ENCODE measurements at places on chromosomes 16 and 17.

DNA sequence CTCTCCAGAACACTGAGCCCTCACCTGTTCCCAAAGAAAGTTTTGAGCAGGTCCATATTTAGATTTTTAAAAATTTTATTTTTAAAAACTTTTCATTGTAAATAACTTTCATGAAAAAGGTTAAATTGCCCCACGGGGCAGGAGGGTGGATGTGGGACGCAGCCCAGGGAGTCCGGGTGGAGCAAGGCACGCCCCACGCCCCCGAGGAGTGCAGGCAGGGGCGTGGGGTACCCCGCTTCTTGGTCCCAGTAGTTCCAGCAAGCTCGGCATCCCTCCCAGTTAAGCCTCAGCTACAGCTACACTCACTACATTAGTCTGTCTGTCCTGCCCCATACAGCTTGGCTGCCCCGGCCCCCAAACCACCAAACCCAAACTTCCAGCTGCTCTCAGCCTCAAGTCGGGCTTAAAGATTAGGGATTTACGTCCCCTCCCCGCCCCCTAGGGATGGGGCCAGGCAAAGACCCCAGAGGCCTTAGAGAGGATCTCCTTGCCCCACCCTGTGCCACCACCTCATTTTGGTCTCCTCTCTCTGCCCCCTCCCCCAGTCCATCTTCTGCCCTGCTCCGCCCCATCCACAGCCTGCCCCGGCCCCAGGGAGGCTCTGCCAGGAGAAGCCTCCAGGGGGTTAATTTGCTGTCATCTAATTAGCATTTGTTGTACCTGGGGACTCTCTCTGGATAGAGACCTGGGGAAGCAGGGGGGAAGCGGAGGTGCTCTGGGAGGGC, 4.6 kb downstream of the FOXJ1 start:
- DNase-seq: no peak

- no peak for DNase-seq
Measured at GRCh38 chr16:53695070-53695469, 8.6 kb downstream of the RPGRIP1L start.

GRCh38 chr16:50778284-50779163, 36.6 kb downstream of the CYLD start:
- no peak for DNase-seq

- DNase-seq: no peak
Measured at GRCh38 chr17:79517827-79518584, 92.8 kb downstream of the RBFOX3 start.

DNA sequence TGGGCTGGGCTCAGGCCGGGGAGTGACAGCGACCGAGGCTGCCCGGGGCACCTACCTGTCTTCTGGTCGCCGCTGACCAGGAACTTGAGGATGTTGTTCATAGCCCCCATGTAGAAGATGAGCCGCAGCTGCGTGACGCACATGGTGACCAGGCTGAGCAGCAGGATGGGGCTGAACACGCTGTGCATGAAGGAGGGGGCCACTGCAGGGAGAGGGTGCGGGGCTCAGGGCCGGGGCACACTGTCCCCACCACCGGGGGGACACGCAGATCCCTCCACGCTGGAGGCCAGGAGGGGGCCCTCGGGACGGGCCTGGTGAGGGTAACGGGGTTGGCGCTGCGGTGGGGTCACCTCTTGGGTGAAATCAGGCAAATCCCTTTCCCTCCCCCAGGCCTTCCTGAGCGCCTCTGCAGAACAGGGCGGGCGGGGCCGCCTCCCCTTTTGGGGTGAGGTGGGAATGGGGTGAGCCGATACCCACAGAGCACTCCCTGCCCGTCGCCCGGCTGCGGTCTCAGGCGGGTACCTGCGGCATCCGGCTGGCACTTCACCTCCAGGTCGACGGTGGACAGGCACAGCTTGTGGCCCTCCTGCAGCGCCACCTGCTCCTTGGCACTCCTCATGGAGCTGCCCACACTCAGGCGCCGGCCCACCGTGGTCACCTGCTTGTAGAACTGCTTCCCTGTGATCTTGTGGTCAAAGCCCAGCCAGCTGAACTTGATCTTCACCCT, 28.3 kb upstream of the PITPNA start:
- DNase-seq: no peak

GRCh38 chr17:50798424-50799288, 31.3 kb upstream of the ANKRD40CL start:
- no peak for DNase-seq

DNA sequence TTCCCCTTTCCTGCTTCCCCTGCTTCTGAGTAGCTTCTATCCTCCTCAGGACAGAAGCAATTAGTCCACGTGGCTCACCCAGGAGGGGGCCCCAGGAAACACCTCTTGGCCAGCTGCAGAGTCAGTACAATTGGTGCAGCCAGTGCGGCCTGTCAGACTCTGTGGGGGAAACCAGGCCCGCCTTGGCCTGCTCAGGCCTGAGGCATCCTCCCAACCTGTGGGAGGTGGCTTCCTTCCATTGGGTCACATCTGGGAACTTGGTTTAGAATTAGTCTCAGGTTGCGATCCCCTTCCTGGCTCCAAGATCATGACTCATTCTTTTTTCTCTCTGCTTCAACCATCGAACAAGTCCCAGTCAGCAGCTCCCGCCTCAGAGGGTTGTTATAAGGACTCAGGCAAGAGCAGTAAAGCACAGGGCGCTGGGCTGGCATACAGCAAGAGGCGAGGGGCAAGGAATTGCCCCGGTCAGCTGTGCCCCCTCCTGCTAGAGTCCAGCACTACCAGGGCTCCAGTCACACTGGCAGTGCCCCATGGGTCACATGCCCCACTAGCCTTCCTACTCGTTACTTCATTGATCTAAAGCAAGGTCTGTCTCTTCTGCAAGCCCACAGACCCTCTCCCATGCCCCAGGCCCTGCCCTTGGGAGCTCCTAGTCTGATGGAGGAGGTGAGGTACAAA, 8.1 kb upstream of the EPX start:
- DNase-seq: no peak

- DNase-seq: no peak
Measured at GRCh38 chr17:6642592-6642991, 1.7 kb downstream of the TXNDC17 start.

GRCh38 chr16:450785-451512, 25.5 kb downstream of the RAB11FIP3 start:
- DNase-seq: no peak

- no peak for DNase-seq
Measured at GRCh38 chr17:39486242-39486641, 25.0 kb downstream of the CDK12 start.

DNA sequence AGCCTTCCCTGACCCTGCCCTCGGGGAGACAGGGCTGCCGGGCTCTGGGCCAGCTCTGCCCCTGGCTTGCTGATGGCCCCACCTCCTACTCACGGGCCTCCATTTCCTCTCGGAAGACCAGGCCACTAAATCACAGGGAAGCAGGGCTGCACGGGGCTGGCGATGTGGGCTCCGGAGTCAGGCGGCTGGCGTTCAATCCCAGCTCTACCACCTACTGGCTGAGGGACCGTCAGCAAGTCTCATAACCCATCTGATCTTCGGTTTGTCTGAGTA, 113.4 kb downstream of the AMFR start:
- no peak for DNase-seq

DNA sequence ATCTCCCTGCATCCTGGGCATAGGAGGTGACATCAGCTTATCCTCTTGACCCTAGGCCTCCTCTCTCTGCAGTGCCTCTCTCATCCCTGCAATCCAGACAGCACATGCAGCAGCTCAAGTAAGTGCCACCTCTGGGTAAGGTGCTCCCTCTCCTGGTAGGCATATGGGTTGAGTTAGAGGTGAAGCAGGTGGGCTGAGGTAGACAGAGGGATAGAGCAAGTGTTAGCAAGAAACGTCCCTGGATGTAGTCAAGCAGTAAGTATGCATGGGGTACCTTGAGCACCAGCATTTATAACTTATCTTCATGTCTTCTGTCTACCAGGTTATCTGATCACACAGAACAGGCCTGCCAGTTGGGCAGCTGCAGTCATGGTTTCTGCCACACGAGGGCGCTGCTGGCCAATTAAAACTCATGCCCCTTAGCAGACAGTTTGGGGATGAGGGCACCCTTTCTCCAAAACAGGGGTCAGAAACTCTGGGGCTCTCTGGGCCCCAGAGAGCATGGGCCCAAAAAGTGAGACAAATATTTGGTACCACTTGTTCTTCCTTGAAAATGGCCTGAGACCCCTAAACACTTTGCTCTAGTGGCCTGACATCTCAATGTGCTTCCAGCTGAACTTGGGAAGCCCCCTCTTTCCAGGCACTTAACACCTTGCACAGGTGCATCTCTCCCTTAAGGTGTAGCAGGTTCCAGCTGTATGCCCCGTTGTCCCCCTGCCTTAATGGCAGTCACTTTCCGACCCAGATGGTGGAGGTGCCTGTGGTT, 59.8 kb downstream of the NEUROD2 start:
- peak; percentile 68 for DNase-seq

DNA sequence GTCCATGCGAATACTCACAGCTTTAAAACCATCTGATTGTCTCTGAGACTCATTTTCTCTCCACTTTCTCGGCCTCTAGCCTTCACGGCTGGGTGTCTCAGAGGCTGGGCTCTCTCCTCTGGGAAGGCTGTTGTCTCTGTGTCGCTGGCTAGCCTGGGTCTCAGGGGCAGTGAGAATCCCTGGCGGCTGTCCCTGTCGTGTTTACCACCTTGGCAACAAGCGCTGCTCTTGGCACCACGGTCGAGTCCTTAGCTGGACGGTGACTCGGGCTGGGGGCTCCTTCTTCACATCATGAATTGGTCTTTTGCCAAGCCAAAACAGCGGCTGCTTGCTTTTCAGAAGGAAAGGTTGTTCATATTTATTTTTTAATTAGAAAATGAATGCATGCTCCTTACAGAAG, 81.1 kb downstream of the MSI2 start:
- DNase-seq: no peak

DNA sequence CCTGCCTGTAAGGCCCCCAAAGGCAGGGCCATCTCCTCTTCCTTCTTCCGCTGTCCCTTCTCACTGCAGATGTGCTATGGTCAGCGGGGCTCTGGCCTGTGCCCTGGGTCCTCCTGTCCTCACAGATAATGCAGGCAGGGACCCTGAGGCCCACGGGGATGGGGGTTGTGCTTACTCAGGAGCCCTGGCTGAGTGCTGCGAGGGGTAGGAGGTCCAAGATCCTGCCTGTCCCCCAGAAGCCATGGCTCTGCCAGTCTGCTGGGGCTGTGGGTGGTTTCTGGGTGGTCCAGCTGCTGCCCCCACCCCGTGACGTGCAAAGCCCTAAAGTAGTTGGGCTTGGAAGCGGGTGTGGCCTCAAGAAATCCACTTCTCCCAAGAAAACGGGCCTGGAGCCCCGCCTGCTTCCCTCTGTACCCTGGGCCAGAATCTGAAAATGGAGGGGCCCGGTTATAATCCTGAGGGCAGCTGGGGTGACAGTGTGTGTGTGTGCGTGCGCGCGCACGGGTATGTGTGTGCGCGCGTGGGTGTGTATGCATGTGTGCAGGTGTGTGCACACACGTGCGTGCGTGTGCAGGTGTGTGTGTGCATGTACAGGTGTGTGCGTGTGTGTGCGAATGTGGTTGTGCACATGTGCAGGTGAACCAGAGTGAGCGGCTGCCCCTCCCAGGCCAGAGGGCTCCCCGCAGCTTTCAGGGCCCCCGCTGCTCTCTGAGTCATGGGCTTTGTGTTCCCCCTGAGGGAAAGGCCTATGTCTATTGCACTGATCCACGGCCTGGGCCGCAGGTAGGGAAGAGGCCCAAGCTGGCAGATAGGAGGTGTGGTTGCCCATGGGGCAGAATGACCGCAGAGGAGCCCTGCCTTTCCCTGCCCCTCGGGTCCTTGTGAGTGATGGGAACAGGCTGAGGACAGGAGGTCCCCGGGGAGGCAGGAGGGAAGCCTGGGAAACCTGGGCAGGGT, 13.8 kb downstream of the SPNS2 start:
- DNase-seq: no peak

- DNase-seq: no peak
Measured at GRCh38 chr16:50848755-50849514, 107.0 kb downstream of the CYLD start.

DNA sequence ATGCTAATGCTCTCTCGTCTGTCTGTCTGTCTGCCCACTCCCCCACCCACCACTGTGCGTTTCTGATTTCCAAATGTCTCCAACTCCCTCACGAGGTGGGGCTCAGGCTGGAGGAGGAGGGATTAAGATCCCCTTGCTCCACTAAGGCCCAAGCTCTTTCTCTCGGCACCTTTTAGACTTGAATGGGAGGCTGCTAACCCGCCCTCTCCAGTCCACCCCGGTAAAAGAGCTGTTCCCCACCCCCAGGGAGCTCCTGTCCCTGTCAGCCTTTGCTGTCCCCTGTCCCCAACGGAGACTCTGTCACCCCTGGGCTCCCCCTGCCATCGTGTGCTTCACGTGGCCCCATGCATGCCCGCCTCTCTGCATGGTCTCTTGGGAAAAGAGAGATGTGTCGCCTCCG, 68.5 kb upstream of the PLCG2 start:
- no peak for DNase-seq

GRCh38 chr16:56478281-56479049, 27.1 kb downstream of the OGFOD1 start:
- DNase-seq: no peak

DNA sequence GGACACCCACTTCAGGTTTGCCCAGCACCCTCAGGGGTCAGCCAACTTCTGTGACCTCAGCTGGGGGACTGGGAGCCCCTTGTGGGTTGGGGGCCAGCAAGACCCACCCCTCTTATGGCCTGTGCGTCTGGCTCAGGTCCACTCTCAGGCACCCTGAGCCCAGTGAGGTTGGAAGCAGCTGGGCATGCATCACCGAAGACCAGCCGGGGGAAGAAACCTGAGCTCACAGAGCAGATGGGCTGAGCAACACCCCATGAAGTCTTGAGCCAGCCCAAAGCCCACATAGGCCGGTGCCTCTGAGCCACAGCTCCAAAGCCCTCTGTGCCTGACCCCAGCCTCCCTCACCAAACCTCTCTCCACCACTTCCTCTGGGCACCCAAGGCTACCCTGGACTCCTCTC, 166.7 kb downstream of the RBFOX3 start:
- DNase-seq: no peak

GRCh38 chr16:28554634-28555423, 1.1 kb downstream of the SGF29 start:
- DNase-seq: no peak

GRCh38 chr17:49341356-49341755, 20.7 kb downstream of the ZNF652 start:
- DNase-seq: no peak

DNA sequence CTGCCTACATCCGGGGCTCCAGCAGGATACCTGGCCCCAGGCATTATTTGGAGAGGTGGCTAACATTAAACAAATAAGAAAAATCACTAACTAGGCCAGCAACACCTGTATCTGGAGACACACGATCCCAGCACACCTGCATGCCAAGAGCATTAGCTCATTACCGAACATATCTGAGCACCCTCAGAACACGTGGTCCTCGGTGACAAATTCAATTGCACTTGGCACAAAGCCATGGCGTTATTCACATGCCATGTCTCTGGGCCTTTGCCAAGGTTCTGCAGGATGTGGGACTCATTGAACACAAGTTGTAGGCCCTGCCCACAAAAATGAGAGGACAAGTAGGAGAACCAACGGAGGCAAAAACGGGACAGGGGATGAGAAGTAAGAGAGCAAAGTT, 552.3 kb downstream of the TOX3 start:
- no peak for DNase-seq

DNA sequence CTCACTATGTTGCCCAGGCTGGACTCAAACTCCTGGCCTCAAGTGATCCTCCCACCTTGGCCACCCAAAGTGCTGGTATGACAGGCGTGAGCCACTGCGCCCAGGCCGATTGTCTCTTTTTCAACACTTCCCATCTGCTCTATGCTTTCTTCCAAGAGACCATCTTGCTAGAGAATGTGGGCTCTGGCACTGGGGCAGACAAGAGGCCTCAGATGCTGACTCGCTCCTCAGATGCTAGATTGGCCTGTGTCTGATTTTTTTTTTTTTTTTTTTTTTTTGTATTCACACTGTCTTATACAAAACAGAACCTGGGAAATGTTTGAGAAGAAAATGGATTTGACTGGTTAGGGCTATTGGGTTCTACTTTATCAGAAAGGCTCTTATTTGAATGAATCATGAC, 58.2 kb downstream of the CYB5D2 start:
- DNase-seq: no peak
